ENCODE measurements at places on chromosomes 2 and 18. TPM values are rescaled to one million over a fixed set of nuclear protein-coding genes. Genes with fewer than 3 reads are reported as not detected.

LRATD1 gene
- total RNA-seq = 33.4 TPM

NETO1 gene
- total RNA-seq = not detected

DGUOK gene
- total RNA-seq = 45.4 TPM

CXCR1 gene
- total RNA-seq = not detected

QPCT gene
- total RNA-seq = 7.9 TPM

RNMT gene
- 24.5 TPM for total RNA-seq
